SJCRH30 (cell line): ENCODE measurements at places on chromosomes 3 and 15. TPM values are rescaled to one million over a fixed set of nuclear protein-coding genes. Genes with fewer than 3 reads are reported as not detected.

The TMEM40 gene
- total RNA-seq = 0.10 TPM in 1 of 2 replicates, not detected in the other

The CFAP20DC gene
- total RNA-seq = not detected in 2 replicates

The SLC27A2 gene
- not detected in 2 replicates for total RNA-seq

The THUMPD3 gene
- total RNA-seq = 84.9 and 87.3 TPM in 2 replicates

The CRABP1 gene
- total RNA-seq = not detected in 2 replicates

The MASP1 gene
- total RNA-seq = 0.34 TPM in 1 of 2 replicates, not detected in the other

The UBA5 gene
- 46.4 and 52.6 TPM in 2 replicates for total RNA-seq

The SAMMSON gene
- total RNA-seq = 0.08 TPM in 1 of 2 replicates, not detected in the other

- H3K4me1 ChIP-seq = no peaks in the 10 kb centered on the region
- no peaks in the 10 kb centered on the region for H3K27me3 ChIP-seq
- no peak overlapping the region for H3K27ac ChIP-seq
- no peaks in the 10 kb centered on the region for H3K36me3 ChIP-seq
These were observed 45.7 kb upstream of the PTX3 start for GRCh38 chr3:157390713-157391515.

DNA sequence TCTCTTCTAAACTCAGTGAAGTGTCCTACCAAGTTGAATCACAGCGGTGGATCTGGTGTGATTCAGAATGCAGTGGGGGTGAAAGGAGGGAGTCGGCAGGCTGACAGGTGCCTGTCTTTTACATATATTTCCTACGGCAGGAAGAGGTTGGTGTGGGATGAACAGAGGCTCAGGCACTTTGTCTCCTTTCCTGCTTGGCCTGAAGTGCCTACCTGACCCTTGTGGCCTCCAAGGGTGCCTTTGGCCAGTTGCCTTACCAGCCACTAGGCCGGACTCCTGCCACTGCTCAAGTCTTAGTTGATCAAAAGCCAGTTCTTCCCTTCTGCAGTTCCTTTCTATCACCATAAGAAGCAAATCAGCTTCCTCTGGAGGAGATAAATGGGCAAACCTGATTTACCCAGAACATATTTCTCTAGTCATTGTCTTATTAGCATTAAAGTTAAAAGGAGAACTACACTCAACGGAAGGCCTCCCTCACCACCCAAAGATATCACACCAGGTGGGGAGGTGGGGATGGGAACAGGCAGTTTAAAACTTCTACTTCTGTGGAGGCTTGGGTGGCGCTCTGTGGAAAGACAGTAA is 52.1 kb downstream of the CRTC3 start:
- H3K4me3 ChIP-seq = no peak overlapping the region
- no peak for DNase-seq
- H3K27me3 ChIP-seq = no peaks in the 10 kb centered on the region
- H3K4me1 ChIP-seq = no peaks in the 10 kb centered on the region
- no peaks in the 10 kb centered on the region for H3K36me3 ChIP-seq
- H3K27ac ChIP-seq = no peak overlapping the region

GRCh38 chr3:150521463-150521862 is 24.8 kb downstream of the SERP1 start:
- H3K27ac ChIP-seq = no peak overlapping the region
- H3K4me1 ChIP-seq = peaks cover 6% of the 10 kb centered on the region
- no peaks in the 10 kb centered on the region for H3K27me3 ChIP-seq

GRCh38 chr3:44284949-44285348 is 43.3 kb downstream of the TOPAZ1 start:
- H3K27ac ChIP-seq = no peak overlapping the region
- no peak overlapping the region for H3K4me3 ChIP-seq
- no peak for DNase-seq
- H3K4me1 ChIP-seq = peaks cover 6% of the 10 kb centered on the region; the same call in 1 of the 2 replicates
- H3K27me3 ChIP-seq = no peaks in the 10 kb centered on the region

- H3K4me3 ChIP-seq = no peak overlapping the region
- H3K36me3 ChIP-seq = no peaks in the 10 kb centered on the region
- DNase-seq = no peak
- H3K27ac ChIP-seq = no peak overlapping the region
These were observed 22.0 kb downstream of the OR5H15 start for GRCh38 chr3:98188545-98188944.

- no peak overlapping the region for H3K27ac ChIP-seq
- H3K4me1 ChIP-seq = no peaks in the 10 kb centered on the region
- DNase-seq = no peak
- H3K4me3 ChIP-seq = no peak overlapping the region
These were observed 593.3 kb downstream of the UNC13C start for GRCh38 chr15:54571576-54571975.

DNA sequence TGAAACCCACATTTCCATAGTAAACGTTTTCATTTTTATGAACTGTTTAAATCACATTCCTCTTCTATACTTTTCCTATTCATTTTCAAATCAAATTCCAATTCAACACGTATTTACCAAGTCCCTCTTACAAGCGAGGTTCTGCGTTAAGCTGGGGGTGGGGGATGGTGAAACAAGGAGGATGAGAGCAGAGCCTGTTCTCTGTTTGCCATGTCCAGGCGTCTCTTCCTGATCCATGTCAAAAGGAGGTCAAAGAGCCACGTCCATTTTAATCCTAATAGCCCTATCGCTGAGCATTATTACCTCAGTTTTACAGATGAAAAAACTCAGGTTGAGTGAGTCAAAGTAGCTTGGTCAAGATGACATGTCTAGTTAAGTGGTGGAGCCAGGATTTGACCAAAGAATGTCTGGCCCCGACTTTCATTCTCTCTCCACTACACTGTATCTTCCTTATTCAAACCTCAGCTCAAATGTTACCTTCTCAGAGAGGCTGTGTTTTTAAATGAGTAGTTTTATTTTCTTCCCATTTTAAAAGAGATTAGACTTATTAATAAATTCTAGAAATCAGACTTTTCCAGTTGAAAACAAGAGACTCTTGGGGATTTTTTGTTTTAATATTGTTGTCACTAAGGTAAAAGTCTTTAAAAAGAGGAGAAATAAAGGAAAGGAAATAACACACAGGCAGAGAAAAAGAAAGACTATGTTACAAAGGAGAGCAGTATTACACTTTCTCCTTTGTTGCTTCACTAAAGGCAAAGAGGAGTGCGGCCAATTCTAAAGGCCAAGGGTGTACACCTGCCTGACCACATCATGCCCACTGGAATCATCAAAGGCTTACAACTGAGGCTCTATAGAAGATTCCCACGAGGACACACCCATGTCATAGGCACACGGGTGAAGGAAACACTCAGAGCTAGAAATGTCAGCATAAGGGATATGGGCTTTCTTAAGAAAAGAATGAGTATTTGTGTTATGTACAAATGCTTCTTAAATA is 42.4 kb downstream of the MYO5A start:
- H3K36me3 ChIP-seq = no peaks in the 10 kb centered on the region
- no peak overlapping the region for H3K4me3 ChIP-seq
- H3K27me3 ChIP-seq = no peaks in the 10 kb centered on the region
- H3K27ac ChIP-seq = no peak overlapping the region

DNA sequence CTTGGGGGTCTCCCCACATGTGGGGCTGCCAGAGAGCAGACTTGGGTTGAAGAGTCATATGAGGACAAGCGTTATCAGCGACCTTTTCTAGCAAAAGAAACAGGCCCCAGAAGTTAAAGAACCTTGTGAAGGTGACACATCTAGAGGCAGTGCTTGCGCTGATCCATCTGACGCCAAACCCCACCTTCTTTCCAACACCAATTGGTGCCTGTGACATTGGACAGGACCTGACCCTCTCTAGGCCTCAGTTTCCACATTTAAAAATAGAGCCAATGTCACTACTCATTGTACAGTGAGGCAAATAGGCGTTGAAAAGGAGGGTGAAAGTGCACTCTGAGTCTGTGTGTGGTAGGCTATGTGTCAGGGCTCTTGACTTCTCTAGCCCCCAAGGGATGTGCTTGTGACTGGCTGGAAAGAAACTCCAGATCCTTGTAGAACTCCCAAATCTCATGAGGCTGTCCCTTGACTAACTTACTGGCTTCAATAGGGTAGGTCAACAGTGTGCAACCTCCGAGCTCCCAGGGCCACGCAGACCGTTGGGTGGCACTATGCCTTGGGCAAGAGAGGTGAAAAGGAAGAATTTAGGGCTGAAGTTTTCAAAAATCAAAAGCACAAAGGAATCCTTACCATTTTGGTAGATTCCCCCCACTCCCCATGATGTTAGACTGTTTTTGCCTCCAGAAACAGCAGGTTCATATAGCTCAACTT is 666 bp upstream of the FAM219B start:
- H3K27me3 ChIP-seq = no peaks in the 10 kb centered on the region
- peaks cover 5% of the 10 kb centered on the region; the same call in 1 of the 2 replicates for H3K36me3 ChIP-seq
- H3K4me3 ChIP-seq = peak overlapping the region; percentile 74
- peak overlapping the region; percentile 48 for H3K27ac ChIP-seq

- no peak for DNase-seq
- no peak overlapping the region for H3K27ac ChIP-seq
- H3K4me1 ChIP-seq = no peaks in the 10 kb centered on the region
- H3K4me3 ChIP-seq = no peak overlapping the region
- no peaks in the 10 kb centered on the region for H3K27me3 ChIP-seq
- H3K36me3 ChIP-seq = no peaks in the 10 kb centered on the region
These were observed 62.6 kb downstream of the SLC7A14 start for GRCh38 chr3:170523248-170523647.

DNA sequence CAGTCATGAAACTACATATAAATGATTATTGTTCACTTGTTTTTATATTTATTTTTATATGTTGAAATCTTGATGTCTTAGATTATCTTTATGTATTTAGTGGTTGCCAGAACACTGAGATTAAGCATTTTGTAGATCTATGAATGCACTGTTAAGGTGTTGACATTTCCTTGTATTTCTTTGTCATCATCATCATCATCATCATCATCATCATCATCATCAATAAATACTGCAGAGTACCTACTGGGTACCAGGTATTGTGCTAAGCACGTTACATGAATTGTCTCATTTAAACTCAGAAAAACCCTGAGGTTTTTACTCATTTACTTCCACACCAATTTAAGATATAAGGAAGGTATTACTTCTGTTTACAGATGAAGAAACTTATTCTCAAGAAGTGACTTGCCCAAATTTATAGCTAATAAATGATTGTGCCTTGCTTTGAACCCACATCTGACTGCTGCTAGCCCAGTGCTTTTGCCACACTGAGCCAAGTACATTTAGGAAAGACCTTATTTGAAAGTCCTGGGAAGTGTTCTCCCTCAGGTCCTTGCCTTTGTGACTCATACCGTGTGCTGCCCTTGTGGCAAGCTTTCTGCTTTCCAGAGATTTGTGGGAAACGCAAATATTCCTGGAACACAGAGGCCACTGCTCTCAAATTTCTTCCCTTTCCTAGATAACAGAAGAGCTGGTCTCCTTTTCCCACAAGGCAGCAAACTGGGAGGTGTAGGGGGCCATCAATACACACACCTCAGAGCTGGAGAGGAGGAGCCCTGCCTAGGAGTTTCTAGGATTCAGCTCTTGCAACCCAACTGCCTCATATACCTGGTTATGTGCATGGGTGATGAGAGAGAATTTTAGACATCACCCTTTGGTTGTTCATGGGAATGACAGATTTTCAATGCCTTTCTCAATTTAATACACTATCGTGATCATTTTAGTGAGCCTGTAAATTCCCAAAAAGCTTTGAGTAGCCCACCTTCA is 115.4 kb upstream of the C15orf61 start:
- peak; percentile 41 for DNase-seq
- no peak overlapping the region for H3K27ac ChIP-seq
- no peaks in the 10 kb centered on the region for H3K36me3 ChIP-seq
- no peak overlapping the region for H3K4me3 ChIP-seq
- no peaks in the 10 kb centered on the region for H3K27me3 ChIP-seq

GRCh38 chr3:164209363-164209762 is 868.9 kb downstream of the SI start:
- no peak overlapping the region for H3K4me3 ChIP-seq
- H3K27me3 ChIP-seq = no peaks in the 10 kb centered on the region
- no peak overlapping the region for H3K27ac ChIP-seq
- H3K4me1 ChIP-seq = no peaks in the 10 kb centered on the region

DNA sequence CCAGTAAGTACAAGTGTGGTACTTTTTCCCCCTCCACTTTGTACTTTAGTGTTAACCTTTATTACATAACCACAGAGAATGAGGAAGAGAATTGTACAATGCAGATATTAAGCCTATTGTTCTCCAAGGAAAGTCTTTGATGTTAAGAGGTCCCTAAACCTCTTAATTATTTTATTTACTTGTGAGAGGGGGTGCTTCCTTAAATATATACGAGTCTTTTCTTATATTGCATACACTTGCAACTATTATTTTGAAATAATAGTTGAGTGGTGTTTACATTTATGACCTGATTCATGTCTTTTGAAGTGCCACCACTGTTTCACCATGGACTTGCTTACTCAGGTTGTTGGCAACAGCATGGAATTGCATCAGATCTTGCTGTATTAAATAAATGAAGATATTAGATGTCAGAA is 10.1 kb downstream of the USP3 start:
- no peak overlapping the region for H3K4me3 ChIP-seq
- H3K27me3 ChIP-seq = no peaks in the 10 kb centered on the region
- no peaks in the 10 kb centered on the region; the same call in 1 of the 2 replicates for H3K4me1 ChIP-seq
- no peak overlapping the region for H3K27ac ChIP-seq

DNA sequence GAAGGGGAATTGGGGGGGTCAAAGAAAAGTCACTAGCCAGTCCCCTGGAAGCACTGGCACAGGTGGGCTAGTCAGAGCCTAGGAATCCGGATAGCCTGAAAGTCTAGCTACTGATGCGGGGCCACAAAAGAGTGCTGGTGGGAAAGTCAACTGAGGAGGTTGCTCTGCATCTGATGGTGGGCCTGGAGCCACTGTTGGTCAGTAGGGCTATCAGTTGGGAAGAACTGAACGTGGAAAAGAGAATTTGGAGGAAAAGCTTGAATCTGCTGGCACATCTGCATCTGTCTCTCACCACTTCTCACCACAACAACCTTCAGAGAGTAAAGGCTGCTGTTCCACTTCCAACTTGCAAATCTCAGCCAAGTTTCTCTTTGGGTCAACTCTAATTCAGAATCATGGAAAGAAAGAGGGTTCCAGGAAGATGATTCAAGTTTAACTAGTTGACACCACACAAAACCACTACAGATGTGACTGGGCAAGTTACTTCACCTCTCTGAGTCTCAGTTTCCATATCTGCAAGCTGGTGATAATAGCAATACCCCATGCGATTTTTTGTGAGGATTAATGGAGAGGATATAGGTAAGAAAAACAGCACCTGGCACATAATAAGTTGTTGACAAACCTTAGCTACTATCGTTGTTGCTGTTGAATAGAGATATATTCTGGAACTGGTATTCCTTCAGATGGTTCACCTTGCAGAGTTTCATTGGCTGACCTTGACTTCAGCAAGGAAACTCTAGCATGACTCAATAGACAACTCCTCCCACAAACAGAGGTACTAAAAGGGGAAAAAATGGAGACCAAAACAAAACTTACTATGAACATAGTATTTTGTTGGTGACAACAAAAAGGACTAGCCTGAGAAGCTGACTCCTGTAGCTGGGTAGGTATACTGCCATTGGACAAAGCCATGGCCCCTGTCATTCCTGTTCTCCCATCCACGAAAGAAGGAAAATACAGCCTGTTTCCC is 280.2 kb upstream of the STT3B start:
- H3K36me3 ChIP-seq = no peaks in the 10 kb centered on the region
- no peak overlapping the region for H3K27ac ChIP-seq
- no peak overlapping the region for H3K4me3 ChIP-seq
- no peaks in the 10 kb centered on the region for H3K4me1 ChIP-seq

GRCh38 chr3:195086885-195087284 is 184.1 kb downstream of the XXYLT1 start:
- H3K27ac ChIP-seq = no peak overlapping the region
- no peaks in the 10 kb centered on the region for H3K27me3 ChIP-seq
- H3K4me3 ChIP-seq = no peak overlapping the region
- no peak for DNase-seq
- H3K4me1 ChIP-seq = no peaks in the 10 kb centered on the region
- no peaks in the 10 kb centered on the region for H3K36me3 ChIP-seq
